ENCODE measurements at places on chromosomes 6 and 20.

DNA sequence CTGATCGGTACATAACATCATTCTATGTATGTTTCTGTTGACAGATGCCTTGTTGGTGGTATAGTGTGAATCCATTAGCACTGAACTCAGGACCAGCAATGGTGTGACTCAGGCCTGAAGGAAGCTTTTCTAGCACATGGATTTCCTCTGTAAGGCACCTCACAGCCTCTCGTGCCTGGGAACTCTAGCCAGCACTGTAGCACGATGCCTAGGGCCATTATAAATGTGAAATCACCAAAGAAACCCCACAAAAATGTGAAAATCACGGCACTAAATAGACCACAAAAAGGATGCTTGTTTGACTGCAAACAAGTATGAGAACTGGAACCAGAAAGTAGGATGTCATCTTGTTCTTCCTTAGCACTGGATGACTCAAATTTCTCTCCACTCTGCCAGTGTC lies 63.7 kb upstream of the NKX2-2 start:
- no peak for DNase-seq

DNA sequence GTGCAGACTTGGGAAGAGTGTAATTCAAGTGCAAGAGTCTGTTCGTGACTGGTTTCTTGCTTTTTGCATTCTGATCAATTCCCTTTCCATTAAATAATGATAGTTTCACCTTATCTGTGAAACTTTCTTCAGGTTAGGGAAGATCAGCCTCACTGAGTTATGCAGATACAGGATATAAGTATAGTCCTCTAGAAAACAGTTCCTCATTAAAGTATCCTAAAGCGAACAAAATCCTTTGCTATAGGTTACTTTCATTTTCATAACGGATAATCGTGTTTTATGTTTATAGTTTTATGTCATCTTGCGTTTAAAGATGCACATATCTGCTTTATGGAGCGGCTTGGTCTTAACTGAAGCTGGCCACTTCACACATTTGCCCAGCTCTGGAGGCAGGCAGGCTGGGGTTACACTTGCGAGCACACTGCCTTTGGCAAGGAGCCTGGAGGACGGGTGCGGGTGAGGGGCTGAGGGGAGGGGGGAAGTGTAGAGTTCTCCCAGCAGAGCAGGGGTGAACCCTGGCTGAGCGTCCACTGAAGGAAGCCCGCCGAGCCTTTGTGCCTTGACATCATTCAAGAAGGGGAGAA lies 123.5 kb upstream of the IFNGR1 start:
- no peak for DNase-seq

- DNase-seq = no peak
Observed at GRCh38 chr6:95127261-95127660, 450.1 kb upstream of the MANEA start.

DNA sequence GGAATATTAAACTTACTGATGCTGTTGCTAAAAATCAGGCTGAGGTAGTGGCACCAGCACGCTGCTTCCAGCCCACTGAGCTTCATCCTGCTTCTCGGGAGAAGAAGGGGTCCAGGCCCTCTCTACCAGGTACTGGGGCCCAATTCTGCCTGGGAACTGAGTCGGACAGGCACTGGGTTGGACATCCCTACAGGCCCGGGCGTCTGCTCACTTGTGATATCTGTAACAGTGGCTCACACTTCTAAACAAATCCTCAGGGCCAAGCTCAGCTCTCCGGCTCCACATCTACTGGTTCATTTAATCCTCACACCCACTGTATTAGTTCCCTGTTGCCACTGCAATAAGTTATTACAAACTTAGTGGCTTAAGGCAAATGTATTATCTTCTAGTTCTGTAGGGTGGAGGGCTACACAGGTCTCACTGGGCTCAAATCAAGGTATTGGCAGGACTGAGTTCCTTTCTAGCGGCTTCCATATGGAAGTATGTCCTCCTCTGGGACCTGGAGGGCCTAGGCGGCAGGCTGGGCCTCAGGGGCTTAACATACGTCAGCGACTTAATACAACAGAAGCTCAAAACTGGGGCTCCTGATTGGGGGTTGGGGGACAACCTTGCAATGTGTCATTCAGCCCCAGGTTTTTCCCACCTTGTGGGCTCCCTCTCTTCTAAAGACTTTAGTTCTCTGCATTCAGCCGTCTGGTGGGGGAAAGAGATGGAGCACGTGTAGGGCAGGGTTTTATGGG lies 1.6 kb upstream of the KCNK15 start:
- DNase-seq = no peak

DNA sequence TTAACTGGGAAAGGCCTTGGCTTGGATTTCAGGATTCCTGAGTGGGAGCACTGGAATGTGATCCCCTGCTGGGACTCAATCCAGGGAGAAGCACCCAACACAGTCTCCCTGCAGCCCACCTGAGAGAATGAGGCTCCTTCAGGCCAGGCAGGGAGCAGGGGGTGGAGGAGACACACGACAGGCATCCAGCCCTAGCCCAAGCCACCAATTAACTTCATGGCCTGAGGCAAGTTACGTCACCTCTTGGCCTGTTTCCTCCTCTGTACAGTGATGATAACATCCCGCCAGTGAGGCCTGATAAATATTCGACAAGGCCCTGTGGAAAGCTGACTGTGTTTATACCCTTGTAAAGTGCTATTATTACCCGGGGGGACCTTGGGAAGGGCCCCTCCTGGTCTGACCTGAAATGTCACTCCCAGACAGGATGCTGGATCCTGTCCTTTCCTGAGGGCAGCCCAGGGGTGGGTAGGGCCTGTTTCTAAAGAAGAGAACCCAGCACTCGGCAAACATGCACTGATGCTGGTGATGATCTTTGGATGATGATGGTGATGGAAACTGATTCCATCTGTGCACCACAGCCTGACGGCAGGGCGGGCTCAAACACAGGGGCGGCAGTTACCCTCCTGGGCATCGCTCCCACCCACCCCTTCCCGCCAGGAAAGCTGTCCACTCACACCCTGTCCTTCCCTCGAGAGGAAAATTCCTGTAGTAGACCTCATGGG lies 12.4 kb downstream of the FRS3 start:
- no peak for DNase-seq

DNA sequence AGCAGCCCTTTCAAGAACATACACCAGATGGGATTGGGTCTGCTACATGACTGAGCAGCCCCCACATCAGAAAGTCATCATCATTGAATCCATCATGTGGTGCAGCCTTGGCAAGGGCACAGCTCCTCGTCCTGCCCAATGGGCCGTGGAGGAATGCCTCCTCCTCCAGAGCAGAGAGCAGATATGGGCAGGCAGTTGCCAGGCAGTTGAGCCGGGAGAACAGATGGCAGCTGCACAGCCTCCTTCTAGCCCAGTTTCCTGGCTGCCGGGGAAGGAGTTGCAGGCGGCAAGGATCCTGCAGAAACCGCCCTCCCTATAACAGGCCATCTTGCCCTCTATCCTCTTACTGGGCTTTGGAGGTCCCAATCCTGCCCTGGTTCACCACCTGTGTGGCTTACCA lies 11.9 kb upstream of the ZFAND3 start:
- DNase-seq = no peak

GRCh38 chr6:156617376-156617775 lies 159.8 kb upstream of the ARID1B start:
- DNase-seq = no peak

DNA sequence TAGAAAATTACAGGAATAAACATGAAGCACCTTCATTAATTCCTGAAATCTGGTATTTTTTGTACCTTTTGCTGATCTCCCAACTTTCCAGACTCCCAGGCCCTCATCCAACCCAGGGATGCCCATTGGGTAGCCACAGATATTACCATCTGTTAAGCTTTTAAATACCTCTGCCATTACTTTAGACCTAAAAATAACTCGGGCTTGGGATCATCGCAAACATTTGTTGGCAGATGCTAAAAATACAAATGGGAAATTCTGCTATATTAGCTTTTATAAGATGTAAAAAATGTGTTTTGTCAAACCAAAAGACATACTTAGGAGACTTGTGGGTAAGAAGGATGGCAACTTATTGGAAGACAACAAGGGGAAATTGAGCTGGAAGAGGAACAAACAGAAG lies 376.1 kb downstream of the CENPW start:
- no peak for DNase-seq

DNA sequence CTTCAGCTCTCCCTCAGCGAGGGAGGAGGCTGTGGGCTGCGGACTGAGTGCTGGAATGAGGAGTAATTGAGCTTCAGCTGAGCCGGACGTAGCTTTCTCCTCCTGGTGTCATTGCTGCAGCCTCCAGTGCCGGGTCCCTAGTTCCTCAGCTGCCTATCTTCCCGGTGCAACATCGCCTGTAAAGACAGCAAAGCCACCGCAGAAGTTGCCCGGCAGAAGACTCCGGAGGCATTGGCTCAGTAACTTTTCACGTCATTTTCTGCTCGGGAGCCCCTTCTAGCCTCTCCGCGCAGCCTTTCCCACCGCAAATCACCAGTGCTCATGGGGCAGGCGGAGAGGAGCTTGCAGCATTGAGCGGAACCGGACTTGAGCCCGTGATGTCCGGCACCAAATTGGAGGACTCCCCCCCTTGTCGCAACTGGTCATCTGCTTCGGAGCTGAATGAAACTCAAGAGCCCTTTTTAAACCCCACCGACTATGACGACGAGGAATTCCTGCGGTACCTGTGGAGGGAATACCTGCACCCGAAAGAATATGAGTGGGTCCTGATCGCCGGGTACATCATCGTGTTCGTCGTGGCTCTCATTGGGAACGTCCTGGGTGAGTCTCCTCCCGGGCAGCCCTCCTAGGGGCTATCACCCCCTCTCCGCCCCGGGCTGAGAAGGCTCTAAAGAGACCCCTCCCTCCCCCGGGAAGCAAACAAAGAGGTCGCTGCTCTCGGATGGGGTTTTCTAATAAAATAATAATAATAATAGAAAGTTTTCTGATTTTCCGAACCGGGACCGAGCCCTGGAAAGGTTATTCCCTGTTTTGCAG lies at the start of gene HCRTR2:
Gene HCRTR2 (plus strand): TSS at position 305 of the 816 bp plus-strand sequence. CDS start 73 bp downstream, at position 378.
- no peak for DNase-seq

- DNase-seq = no peak
Observed at GRCh38 chr6:99344289-99344688, 5.2 kb downstream of the FAXC start.

DNA sequence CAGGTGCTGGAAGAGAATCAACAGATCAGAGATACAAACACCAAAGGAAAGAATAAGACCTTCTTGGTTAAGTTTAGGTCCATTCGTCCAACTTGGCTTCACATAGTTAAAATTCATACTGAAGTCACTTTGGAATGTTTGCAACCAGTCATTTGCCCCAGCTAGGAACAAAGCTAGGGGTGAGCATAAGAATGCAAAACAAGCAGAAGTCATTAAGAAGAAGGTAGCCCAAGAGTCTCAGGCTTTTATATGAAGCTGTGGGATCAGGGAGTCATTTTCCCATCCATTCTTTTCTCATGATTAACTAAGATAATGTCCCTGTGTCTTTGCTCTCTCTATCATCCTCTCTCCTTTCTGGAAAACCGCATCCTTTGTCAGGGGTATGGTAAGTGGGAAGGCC lies 51.5 kb upstream of the TMEM170B start:
- DNase-seq = no peak

- no peak for DNase-seq
Observed at GRCh38 chr6:3848380-3848779, 793 bp upstream of the FAM50B start.

- peak; percentile 43 for DNase-seq
Observed at GRCh38 chr20:45347936-45348778, at the start of gene SDC4. Gene SDC4, minus strand, starts transcription at chr20:45348424. Its CDS starts 40 bp downstream, at chr20:45348384.

GRCh38 chr6:111572216-111572706 lies 33.4 kb downstream of the TRAF3IP2 start:
- DNase-seq = no peak

- DNase-seq = no peak
Observed at GRCh38 chr20:46293084-46293483, 15.2 kb downstream of the CDH22 start.

DNA sequence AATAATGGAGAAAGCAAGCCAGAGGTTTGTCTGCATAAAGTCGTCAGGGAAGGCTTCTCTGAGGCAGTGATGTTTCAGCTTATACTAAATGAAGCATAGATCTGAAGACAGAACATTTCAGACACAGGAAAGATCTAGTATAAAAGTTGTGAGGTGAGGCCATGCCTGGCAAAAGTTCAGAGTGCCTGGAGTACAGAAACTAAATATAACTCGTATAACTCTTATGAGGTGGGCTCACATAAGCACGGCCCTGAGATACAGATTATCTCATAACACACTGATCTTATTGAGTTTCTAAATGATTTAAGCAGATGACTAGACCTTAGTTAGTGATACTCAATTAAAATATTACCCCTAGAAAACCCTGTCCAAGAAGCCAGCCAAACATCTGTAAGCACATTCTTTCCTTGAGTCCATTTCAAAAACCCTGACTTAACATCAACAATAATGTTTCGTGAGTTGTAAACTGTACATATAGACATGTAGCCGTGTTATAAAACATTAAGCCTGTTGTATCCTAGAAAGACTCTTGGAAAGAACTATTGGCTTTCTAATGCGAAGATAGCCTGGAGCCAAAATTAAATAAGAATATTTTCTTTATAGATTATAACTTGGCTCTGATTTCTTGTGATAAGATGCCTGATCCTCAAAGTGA lies 667.6 kb downstream of the TENT5A start:
- no peak for DNase-seq

GRCh38 chr20:50398821-50399554 lies 111.2 kb upstream of the PTPN1 start:
- no peak for DNase-seq

DNA sequence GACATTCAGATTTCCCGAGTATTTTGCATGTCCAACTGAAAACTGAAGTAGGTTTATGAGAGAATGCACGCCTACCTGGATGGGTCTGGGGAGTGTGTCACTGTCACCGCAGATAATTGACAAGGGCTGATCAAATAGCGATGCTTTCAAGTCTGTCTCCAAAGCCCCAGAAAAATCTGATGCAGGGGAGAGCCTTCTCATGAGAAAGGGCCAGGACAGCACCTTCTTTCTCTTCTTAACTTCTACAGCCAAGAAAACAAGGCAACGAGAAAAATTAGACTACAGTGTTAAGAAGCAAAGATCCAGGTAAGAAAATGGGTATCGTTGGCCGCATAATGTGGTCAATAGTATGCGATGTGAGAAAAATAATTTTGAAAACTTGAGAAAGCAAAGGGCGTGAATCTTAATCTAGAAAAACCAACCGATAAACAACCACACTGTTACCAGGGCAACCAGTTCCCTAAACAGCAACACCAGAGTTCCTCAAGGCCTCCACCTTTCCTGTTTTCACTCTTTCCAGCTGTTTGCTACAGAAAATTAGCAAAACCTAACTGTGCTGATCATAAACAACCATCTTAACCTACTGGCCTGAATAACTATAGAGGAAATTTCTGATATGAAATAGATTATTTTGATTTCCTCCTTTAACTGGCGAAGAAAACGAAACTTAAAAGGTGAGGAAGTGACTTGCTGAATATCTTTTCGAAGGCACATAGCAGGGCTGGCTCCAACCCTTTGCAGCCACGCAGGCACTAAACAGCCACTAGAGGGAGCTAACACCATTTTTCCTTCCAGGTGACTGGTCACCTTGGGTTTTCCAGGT lies 2.6 kb downstream of the TAGAP start:
- DNase-seq = peak; percentile 93
